ENCODE measurements at places on chromosomes 7 and 10. TPM values are rescaled to one million over a fixed set of nuclear protein-coding genes. Genes with fewer than 3 reads are reported as not detected.

DNA sequence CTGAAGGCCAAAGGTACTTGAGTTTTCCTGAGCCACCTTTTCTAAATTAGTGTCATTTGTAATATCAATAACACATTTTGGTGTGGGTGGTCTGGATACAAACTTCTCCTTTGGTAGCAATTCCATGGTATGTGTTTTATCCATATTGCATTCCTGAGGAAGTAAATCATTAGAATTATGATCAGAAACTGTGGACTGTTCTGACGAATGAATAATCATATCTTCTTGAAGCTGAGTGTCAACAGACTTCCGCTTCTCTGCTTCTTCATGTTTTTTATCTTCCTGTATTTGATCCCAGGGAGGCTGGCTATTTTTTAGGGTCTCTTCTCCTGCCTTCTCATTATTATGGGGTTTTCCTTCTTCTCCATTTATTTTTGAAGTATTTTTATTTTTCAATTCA lies 81.4 kb downstream of the NRBF2 start:
- no peak for DNase-seq

DPP6 gene
- 1.2 TPM for polyA plus RNA-seq

DNA sequence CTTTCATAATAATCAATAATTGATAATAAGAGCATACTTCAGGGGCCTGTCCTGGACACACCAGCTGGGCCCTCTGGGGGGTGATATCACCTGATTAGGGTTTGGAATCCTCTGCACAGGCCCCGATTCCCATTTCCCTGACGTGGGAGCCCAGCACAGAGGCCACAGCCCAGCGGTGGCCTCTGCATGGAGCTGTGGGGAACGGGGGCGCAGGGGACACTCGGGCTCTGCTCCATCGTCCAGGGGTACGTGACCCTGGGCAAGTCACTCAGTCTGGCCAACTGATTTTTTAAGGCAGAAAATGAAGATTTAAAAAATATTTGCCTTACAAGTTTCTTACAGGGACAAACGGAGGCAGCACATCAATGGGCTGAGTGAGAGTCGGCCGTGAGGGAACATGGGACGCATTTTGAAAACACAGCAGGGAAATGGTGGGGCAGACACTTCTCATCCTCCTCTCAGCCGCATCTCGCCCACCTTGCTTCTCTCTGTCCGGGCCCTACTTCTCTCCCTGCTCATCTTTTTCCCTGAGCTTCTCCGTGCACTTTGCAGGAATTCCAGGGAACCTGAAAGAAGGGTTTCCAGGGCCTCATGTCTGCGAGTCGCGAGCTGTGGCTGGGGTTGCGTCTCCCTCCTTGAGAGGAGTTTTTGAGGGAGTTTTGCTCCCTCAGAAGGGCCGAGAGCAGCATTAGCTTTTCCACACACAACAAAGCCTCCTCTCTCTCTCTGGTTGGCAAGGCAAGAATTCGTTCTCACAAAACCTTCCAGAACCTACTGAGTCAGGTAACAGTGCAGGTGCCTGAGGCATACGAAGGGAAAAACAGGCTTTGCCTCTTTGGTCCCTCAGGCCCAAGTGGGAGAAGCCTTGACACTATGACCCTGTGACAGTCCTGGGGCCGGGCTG lies 312.0 kb downstream of the WDR37 start:
- no peak for DNase-seq

GPR85 gene
- polyA plus RNA-seq = 1.4 TPM

GRCh38 chr7:110841840-110842545 lies 248.9 kb upstream of the LRRN3 start:
- DNase-seq = no peak

AZGP1 gene
- polyA plus RNA-seq = 9.3 TPM

DNA sequence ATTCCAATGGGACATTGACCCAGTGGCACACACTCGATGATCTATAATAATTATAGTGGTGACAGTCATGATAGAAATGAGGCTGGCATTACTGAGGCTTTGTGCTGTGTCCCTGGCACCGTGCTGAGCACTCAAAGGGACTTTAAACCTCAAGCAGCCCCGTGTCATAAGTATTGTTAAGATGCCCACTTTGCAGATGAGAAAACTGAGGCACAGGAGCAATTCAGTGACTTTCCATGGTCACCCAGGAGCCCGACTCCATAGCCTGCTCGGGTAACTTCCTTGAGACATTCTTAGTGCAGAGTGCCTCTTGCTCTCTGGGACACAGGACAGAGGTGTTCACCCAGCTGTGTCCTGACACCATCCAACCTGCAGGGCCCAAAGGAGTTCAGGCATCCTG lies 152.6 kb downstream of the C10orf105 start:
- DNase-seq = no peak

LRRTM3 gene
- 0.30 TPM for polyA plus RNA-seq

- no peak for DNase-seq
These were observed 9.5 kb upstream of the FRA10AC1 start for GRCh38 chr10:93711891-93712290.

- DNase-seq = no peak
These were observed 47.8 kb downstream of the BRI3 start for GRCh38 chr7:98329100-98329790.

DMBT1 gene
- 4.8 TPM for polyA plus RNA-seq

ASB10 gene
- not detected for polyA plus RNA-seq
